ENCODE measurements at places on chromosomes 12 and 14.

- no peak for DNase-seq
Measured at GRCh38 chr12:105214670-105215375, 21.2 kb downstream of the APPL2 start.

DNA sequence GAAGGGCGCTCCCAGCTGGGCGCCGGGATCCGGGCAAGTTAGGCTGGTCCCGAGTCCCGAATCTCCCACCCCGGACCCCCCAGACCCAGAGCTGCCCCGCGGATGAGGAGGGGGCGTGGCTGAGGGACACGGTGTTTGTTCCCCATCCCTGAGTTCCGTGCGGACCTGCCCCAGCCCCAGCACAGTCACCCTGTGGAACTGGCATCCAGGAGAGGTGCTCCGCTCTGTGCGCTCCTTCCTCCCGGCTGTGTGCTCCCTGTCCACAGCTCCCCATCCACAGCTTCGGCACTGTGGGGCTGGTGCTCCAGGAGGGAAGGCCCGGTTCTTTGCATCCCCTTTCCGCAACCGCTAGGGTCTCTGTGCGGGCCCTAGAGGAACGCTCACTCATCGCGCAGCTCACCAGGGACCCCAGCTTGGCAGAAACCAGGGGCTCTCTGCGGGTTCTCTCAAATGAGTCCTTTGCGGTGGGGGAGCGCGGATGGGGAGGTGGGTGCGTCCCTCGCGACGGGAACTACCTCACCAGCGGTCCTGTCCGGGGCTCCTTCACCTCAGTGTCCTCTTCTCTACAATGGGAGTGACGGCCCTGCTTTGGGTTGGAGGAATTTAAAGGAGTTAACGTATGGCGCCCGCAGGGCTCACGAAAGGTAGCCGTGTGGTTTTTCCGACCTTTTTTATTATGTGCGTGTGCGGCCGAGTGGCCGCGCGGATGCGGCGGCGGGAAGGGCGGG lies 845 bp downstream of the TMEM132C start:
- DNase-seq: no peak

GRCh38 chr12:127832172-127832571 lies 434.8 kb upstream of the TMEM132C start:
- DNase-seq: no peak

- DNase-seq: no peak
Measured at GRCh38 chr12:5524769-5525436, 93.0 kb downstream of the NTF3 start.

DNA sequence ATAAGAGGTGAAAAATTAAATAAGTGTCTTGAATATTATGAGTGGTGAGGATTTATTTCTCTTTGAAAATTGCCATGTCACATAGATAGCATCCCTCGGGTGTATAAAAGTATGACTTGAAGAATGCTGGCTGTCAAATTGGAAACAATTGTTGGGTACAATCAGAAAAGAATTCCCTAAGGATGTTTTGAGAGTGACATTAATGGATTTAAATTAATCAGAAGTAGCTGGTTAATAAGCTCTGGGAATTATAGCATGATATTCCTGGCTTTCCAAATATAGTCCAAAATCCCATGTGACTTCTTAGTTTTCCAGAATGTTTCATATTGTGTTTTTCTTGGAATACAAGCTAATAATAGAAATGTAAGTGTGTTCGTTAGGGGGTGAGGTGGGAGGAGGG lies 196.5 kb downstream of the ANO4 start:
- no peak for DNase-seq

DNA sequence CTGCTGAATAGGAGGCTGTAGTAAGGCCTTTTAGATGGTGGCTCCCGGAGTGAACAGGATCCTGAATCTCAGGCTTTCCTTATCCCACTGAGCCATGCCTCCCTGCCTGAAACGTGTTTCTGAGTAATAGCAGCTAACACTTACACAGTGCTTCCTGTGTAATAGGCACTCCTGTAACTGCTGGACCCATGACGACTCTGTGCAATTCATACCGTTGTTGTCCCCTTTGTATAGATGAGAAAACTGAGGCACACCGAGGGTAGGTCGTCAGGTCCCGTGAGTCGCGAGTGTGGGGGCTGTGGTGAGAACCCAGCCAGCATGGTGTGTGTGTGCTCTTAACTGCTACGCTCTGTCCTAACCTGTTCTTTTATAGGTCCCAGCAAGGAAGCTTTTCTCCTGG lies 193.6 kb downstream of the CACNA1C start:
- DNase-seq: no peak

DNA sequence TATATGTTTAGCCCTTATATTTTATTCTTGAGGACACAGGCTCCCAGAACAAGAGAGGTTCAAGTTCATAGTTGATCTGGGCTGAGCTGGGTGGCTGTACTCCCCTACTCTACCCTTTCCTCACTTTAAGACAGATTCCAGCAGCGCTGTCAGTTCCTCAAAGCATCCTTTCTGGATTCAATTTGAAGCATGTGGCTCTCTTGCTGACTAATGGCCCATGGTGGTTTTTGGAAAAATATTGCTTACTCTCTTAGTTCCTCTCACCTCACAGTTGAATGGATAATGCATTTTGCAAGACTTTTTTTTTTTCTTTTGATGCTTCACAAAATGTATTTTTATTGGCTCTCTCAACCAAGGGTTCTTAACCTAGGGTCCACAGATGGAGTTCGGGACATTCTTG lies 4.1 kb downstream of the PELI2 start:
- no peak for DNase-seq

DNA sequence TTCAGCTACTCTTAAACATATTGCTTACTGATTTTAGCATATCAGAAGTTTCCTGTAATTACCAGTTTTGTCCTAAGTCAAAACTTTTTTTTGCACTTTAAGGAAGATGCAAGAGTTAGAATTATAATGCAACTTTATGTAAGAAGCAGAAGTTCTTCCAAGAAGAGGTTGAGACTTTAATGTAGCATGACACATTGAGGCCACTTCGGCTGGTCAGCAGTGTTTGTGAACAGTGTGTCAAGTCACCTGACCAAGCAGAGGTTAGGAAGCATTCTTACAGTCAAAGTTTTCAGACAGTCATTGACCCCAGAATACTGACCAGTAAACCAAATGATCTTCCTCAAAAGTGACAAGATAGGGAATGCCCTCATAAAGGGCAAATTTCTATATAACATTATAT lies 15.2 kb downstream of the FGFR1OP2 start:
- DNase-seq: no peak

DNA sequence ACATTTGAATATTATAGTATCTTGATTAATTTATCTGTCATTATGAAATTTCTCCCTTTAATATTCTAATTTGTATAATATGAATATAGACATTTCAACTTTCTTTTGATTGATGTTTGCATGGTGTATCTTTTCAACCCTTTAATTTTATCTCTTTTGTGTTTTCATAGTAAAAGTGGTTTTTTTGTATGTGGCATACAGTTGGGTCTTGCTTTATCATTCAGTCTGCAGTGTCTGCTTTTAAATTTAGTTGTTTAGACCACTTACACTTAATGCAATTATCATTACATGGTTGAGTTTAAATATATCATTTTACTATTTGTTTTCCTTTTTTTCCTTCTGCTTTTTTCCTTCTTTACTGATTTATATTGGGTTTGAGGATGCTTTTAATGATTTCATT lies 29.6 kb downstream of the CCDC91 start:
- no peak for DNase-seq

GRCh38 chr12:8681129-8681884 lies 16.5 kb upstream of the RIMKLB start:
- no peak for DNase-seq

- no peak for DNase-seq
Measured at GRCh38 chr12:66963901-66964300, 285.0 kb upstream of the GRIP1 start.

Data from CD4-positive, alpha-beta T cell treated with Interleukin-4 for 4 hours (primary cell).